Stimulated activated naive CD8-positive, alpha-beta T cell treated with anti-CD3 and anti-CD28 coated beads, Interleukin-15, amount 100 ng/mL, for 72 hours (primary cell): ENCODE measurements at places on chromosomes 4 and X.

DNA sequence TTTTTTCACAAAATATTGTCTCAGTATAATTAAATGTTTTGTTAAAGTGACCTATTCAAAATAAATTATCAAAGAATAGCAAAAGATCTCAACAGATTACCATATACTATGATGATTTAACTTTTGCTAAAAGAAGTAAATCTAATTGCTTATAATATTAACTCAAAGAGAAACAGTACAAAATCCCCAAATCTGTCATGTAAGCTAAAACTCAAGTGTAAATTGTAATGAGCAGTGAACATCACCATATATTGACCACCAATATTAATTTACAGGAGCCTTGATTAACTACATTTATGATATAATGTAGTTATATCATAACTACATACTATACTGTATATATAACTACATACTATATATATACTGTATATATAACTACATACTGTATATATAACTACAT, 174.4 kb downstream of the SLC39A8 start:
- no peak for DNase-seq

- DNase-seq: no peak
Measured at GRCh38 chr4:3134201-3134600, 59.7 kb downstream of the HTT start.

DNA sequence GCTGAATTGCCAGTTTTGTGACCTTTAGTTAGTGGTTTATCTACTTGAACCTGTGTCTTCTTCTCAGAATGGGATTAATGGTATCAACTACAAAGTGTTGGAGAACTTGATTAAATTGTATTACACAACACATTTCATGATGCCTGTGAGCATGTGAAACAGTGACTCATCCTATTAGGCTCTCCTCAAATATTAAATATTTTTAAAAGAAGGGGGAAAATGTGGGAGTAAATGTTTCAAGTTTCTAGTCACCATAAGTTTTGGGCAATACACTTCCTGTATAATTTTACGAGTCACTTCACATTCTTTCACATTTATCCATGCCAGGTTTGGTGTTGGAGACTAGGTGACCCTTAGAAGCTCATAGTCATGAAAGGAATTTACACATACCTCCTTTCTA, 147.0 kb downstream of the HS3ST1 start:
- DNase-seq: no peak

DNA sequence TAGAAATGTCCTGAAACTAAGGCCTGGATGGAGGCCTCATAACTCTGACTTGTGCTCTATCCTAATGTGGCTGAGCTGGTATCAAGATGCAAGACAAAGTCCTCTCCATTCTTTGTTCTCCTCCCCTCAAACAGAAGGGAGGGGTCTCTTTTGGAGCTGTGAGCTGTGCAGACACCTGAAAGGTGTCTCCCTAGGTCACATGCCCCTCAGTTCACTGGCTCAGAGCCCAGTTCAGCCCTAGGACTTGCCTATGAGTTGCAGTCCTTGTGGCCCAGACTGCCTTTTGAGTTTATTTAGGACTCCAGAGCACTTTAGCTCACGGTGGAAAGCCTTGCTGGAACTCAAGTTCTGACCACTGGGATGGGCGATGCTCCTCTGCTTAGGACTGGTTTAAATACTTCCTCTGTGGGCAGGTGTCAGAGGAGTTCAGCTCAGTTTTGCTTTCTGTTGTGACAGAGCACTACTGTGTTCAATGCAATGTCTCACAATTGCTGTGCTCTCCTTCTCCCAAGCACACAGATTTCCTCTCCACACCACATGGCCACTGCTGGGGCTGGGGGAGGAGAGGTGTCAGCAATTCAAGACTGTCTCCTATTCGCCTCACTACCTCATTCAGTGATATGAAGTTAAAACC, 84.8 kb upstream of the ZNF827 start:
- DNase-seq: no peak

DNA sequence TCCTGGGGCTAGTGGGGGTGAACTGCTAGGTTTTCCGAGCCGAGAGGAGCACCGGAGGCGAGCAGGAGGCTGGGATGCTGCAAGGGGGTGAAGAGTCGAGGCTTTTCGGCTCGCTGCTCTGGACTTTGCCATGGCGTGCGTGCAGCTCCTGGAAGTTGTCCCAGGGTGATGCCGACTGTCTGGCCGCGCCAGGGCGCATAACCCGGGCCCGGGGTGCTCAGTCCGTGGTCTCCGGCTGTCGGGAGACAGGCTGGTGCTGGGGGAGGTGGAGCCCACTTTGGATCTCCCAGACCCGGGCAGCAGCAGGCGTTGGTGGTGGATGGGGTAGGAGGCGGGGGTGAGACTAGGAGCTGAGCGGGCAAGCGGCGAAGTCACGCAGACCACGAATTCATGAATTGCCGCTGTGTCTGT, 793 bp downstream of the GRIA3 start:
- DNase-seq: no peak

GRCh38 chrX:47321386-47321785, 49.0 kb upstream of the ZNF157 start:
- DNase-seq: no peak

DNA sequence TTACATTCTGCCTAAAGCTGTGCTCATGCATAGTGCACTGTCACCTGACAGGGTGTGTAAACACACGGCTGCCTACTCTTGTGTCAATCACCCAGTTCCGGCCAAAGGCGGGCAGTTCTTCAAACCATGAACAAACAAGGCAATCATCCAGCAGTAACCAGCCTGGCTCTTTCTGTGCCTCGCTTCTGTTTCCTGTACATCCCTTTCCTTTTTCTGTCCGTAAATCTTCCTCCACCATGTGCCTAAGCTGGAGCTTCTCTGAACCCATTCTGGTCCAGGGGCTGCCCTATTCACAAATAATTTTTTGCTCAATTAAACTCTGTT, 60.8 kb upstream of the CBR4 start:
- DNase-seq: no peak

DNA sequence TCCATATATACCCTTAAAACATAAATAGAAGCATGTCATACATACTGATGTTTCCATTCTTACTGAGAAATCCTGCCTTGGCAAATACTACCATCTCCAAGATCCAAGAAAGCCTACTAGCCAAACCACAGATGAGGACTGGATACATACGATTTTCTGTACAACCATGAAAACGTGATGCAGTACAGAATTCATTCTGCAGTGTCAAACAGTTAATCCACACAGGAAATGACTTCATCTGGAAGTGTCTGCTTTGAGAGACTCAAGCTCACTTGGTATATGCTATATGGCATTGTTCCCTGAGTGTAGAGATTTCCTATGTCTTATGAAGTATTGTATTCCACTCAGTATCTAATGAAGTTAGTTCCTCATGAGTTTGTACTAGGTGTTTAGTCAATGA, 94.3 kb downstream of the CT47B1 start:
- no peak for DNase-seq
